Urothelium cell line (cell line): ENCODE measurements at places on chromosomes 3 and 15.

GRCh38 chr15:67094001-67094826 is 28.8 kb downstream of the SMAD3 start:
- DNase-seq = no peak

- DNase-seq = peak; percentile 21
These were observed 179.4 kb downstream of the GBE1 start for GRCh38 chr3:81581966-81582599.

DNA sequence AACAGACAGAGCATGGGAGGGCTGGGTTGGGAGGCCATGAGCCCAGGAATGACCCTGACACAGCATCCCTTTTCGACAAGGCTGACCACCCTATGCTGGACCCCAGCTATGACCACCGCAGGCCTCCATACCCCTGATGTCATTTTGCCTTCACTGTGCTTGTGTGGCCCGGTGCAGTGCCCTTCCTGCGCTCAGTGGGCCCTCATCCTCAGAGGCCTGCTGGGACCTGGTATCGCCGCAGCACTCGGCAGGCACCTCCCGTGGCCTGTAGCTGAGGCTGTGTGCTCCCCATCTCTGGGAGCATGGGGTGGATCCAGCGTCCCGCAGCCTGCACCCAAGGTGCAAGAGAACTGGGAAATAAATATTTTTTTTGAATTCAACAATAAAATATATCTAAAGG is 73.1 kb upstream of the MEF2A start:
- no peak for DNase-seq

- DNase-seq = no peak
These were observed 323.6 kb upstream of the CTDSPL start for GRCh38 chr3:37537914-37538691.

DNA sequence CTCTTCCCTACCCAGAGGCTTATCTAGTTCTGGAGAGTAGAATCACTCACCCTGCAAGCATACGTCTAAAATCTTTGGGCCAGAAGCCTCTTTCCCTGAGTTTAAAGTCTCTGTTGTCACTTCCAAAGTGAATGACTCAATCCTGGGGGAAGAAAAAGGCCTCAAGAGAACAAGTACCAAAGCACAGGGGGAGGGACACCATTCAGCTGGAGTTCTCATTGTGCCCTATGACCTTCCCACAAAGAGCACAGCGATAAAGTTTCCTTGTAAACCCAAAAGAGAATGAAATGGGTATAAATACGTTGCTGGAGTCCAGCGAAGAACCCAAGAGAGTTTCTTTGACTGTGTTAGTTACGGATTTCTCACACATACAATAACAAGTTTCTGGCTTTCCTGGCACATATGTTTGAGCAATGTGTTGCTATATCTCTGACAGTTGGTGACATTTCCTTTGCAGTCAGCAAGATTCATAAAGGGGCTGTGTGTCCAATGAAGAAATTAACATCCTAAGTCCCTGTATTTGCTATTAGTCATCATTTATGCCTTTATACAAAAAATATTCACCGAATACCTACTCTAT is 107.3 kb upstream of the PTPRG start:
- DNase-seq = no peak

DNA sequence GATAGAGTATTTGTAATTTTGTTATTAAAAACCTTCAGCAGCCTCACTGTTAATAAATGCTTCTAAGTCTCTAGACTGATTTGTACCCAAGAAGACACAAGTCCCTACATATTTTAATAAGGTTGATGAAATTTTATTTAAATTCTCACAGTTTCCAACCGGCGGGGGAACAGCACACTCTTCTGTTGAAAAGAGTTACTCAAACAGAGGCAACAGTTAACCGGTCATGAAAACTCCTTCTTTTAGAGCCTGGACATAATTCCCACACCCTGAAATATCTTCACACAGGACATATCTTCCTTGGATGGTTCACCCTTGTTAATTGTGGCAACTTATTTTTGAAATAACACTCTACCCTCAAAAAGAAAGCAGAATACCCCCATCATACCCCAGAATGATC is 278.8 kb downstream of the FOXP1 start:
- DNase-seq = no peak

DNA sequence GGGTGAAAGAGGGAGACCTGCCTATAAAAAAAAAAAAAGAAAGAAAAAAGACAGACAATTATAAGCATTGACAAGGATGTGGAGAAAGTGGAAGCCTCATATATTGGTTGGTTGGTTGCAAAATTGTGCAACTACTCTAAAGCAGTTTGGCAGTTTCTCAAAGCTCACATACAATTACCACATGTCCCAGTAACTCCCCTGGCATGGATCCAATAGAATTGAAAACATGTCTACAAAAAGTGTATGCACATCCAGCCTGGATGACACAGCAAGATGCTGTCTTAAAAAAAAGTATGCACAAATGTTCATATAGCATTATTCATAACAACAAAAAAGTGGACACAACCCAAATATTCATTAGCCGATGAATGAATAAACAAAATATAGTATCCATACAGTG is 19.5 kb downstream of the SETMAR start:
- DNase-seq = no peak

- no peak for DNase-seq
These were observed 25.4 kb downstream of the FILIP1L start for GRCh38 chr3:100088735-100089368.

DNA sequence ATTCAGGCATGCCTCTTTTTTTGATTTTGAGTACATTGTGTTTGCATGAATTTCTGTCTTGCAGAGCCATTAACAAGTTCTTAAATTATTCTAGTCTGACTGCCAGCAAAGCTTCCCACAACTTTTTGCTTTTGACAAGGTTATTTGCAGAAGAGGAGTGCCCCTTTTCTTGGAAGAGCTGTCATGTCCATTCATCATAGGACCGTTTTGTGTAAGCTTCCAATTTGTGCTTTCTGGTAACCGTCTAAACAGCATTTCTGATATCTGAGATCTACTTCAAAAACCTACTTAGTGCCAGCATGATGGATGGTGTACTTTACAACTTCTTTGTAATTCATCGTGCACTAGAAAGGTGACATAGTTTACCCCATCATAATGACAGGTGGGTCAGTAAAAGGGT is 379.7 kb downstream of the NAALADL2 start:
- DNase-seq = no peak

- no peak for DNase-seq
These were observed 135.0 kb upstream of the ONECUT1 start for GRCh38 chr15:52925130-52925529.

DNA sequence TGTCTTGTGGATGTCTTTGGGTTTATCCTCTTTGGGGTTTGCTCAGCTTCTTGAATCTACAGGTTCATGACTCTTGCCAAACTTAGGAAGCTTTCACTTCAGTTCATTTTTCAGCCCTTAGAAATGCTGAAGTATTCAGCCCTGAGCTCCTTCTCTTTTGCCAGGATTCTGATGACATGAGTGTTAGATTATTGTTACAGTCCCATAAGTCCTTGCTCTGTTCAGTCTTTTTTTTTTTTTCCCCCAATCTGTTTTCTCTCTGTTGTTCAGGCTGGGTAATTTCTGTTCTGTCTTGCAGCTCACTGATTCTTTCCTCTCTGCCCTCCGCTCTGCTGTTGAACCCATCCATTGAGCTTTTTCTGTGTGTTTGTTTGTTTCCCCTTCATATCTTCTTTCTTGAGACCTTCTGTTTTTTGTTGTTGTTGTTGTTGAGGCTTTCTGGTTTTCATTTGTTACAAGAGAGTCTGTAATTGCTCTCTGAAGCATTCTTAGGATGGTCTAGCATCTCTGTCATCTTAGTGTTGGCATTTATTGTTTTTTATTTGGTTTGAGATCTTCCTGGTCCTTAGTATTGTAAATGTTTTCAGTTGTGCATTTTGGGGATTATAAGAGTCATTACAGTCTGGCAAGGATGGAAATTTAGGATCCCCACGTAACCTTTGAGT is 18.4 kb downstream of the LRCH3 start:
- no peak for DNase-seq

GRCh38 chr3:133966954-133967353 is 62.8 kb downstream of the SLCO2A1 start:
- DNase-seq = no peak

GRCh38 chr3:171551296-171551695 is 91.1 kb upstream of the TNIK start:
- DNase-seq = no peak

DNA sequence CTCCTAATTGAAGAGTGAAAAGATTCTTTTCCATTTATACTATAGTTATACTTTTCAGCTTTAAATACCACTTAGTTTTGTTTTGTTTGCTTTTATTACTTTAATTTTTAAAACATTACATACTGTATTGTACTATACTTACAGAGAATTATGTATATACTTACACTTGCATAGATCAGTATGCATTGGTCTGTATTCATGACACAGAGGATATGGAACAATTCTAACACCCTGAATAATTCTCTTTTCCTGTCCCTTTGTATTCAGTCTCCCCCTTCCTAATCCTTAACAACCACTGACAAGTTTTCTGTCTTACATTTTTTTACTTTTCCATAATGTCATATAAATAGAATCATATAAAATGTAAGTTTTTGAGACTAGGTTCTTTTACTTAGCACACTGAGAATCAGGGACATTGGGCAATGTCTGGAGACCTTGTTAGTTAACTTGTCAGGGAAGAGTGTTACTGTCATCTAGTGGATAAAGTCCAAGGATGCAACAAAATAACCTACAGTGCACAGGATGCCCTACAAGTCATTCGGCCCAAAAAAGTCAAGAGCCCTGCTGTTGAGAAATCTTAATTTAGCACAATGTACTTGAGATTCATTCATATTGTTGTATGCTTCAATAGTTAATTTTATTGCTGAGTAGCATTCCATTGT is 95.7 kb upstream of the MCTP2 start:
- no peak for DNase-seq

- no peak for DNase-seq
These were observed 24.5 kb downstream of the ZNF148 start for GRCh38 chr3:125350597-125350996.

- DNase-seq = no peak
These were observed 828 bp upstream of the ATOSA start for GRCh38 chr15:52680041-52680391.

GRCh38 chr3:195239121-195239520 is 31.8 kb downstream of the XXYLT1 start:
- no peak for DNase-seq

GRCh38 chr3:45181496-45181895 is 35.3 kb upstream of the CDCP1 start:
- DNase-seq = no peak
